KG1 (cell line): ENCODE measurements at places on chromosomes 1 and 21.

GRCh38 chr1:212960932-212961331 is 10.6 kb downstream of the VASH2 start:
- no peak for DNase-seq

DNA sequence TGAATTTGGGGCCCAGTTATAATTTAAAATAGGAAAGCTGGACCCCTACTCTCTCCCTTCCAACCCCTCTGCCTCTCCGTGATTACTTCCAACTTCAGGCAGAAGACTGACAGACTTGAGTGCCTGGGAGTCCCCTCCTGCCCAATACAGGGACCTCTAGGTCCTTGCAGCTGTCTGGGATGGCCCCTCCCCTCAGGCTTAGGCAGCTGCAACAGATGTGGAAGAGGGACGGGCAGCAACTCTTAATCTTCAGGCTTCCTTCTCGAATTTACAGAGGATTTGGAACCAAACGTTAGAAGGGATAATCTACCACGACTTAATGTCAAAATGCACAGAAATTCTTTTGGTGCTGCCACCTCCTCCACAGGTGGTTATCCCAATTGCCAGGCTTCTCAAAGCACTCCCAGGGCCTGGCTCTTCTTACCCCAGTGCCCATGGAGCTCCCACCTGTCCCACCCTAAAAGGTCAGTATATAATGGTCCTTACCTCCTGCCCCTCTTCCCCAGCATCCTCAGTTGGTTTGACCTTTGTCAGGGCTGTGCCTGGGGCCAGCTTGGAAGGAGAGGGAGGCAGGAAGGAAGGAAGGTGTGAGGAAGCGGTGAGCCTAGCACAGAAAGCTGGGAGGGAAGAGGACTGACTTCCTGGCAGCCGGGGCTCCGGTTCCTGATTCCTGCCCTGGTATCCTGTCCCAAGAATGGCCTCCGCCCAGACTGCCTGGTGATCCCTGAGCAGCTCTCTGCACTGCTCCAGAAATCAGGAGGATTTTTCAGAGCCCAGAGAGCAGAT is 2.8 kb downstream of the PEA15 start:
- no peak for DNase-seq

GRCh38 chr1:201430776-201431175 is 9.2 kb upstream of the TNNI1 start:
- no peak for DNase-seq

DNA sequence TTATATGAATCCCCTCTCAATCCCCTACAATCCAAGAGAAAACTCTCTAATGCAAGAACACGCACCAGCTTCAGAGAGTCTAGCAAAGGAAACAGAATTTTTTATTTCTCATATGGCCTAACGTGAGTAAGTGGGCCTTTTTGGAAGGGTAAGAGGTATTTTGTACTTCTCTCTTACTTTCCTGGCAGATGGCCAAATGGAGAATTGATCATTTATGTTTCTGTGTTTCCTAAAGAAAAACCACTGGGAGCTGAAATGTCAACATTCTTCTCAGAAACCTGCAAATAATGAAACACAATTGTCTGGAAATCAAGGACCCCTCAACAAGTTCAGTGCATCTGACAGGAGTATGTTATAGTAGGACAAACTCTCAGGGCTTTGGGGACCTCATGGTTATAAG is 176.4 kb upstream of the C8B start:
- no peak for DNase-seq

DNA sequence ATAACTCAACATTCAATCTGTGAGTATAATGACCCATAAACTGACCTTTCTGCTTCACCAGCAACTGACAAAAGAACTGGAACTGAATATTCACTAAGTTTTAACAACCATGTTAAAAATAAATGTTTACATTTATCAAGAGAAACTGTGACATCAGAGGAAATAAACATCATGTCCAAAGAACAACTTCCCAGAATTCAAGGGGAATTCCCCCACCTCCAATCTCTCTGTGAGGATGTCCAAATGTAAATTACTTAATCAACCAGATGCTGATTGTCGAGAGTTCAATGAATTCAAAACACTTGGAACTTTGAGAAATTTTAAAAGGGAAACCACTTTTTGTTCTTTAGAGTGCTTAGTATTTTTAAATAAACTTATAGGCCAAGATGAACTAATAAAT is 365.6 kb upstream of the ADGRL2 start:
- no peak for DNase-seq

GRCh38 chr1:217333939-217334338 is 297.0 kb downstream of the GPATCH2 start:
- DNase-seq: no peak

DNA sequence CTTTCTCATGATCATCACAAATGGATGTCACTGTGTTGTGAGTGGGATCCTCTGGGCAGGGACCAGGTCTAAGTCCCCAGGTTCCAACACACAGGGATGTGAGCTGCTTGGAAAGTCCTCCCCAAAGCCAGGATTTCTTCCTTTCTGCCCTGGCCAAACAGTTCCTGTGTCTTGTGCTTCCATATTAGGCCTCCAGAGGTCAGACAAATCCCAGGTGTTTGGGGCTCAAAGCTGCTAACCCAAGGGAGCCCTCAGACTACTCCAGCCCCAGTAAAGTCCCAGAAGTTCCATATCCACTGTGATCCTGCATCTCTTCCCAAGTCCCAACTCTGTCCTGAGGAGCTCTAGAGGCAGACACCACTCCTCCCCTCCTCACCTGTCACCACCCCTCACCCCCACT is 27.7 kb upstream of the MAGOH start:
- no peak for DNase-seq

DNA sequence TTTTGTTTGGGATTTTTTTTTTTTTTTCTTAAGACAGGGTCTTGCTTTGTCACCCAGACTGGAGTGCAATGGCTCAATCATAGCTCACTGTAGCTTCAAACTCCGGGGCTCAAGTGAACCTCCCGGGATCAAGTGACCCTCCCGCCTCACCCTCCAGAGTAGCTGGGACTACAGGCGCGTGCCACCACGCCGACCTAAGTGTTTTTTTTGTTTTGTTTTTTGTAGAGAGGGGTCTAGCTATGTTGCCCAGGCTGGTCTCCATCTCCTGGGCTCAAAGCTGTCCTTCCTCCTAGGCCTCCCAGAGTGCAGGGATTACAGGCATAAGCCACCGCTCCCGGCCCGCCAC is 776 bp downstream of the HLCS start:
- DNase-seq: no peak

DNA sequence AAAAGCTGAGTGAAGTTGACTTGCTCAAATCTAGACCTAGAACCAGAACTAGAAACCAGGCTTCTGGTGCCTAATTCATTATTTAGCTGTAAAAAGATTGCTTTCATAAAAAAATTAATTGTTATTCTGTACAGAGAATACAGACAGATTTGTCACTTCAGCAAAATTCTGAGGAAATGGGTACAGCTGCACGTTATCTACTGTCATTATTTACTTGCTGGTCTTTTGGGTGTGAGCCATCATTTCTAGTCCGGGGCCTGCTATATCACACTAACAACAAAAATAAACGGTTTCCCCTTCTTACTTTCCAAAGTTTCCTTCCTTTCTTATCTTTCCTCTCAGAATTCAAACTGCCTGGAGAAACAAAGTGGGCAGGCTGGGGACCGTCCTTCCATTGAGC is 68.3 kb downstream of the PTGER3 start:
- DNase-seq: no peak

GRCh38 chr1:33328817-33329216 is 7.9 kb upstream of the A3GALT2 start:
- no peak for DNase-seq

DNA sequence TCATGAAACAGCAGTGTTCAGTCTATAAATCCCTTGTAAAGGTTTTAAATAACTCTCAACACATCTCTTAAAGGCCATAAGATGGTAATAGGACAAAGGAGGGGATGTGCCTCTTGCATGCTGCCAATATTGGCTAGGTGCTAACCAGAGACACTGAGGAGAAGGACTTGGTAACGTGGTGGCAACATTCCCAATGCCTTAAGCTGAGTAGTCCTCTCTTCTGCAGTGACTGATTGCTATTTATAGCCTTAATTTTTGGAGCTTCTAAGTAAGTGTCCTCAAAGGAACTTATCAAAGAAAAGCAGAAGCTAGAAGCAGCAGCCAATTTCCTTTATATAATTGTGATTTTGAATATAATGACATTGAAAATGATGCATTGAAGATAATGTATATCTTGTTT is 63.0 kb downstream of the DPT start:
- DNase-seq: no peak

- no peak for DNase-seq
These were observed 58.8 kb downstream of the GALNT2 start for GRCh38 chr1:230125640-230126528.

DNA sequence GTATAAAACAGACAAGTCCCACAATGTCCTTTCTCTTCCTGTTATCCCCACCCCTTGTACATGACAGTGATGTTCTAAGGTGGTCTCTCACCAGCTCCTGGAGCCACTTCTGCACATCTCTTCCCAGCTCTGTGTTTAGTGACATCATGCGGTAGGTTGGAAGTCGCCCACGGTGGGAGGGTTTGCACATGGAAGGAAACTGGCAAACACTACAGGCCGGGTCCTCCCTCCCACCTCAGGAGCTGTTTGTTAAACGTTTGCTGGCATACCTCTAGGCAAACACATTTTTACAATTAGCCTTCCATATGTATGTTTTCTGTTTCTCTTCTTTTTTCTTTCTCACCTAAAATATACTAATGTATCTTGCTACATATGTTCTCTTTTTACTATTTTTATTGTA is 107.4 kb downstream of the PCBP3 start:
- DNase-seq: no peak

DNA sequence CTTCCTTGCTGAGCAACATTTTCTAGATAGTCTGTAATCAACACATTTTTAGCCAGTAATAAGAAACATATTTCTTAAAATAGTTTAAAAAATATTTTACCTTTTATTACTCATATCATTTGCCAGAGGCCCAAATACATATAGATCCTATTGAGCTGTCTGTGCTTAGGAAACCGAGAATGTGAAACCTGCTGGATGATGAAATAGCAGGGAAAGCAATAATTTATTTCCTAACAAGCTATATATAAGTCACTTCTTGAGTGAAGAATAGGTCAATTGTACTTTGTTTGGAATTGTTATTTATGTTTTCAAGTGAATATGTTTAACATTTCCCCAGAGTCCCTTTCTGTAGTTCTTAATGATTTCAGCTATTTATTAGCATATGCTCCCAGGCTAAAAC is 339.9 kb upstream of the TMPRSS15 start:
- DNase-seq: no peak

GRCh38 chr1:166905900-166906299 is 29.8 kb upstream of the TADA1 start:
- DNase-seq: no peak

DNA sequence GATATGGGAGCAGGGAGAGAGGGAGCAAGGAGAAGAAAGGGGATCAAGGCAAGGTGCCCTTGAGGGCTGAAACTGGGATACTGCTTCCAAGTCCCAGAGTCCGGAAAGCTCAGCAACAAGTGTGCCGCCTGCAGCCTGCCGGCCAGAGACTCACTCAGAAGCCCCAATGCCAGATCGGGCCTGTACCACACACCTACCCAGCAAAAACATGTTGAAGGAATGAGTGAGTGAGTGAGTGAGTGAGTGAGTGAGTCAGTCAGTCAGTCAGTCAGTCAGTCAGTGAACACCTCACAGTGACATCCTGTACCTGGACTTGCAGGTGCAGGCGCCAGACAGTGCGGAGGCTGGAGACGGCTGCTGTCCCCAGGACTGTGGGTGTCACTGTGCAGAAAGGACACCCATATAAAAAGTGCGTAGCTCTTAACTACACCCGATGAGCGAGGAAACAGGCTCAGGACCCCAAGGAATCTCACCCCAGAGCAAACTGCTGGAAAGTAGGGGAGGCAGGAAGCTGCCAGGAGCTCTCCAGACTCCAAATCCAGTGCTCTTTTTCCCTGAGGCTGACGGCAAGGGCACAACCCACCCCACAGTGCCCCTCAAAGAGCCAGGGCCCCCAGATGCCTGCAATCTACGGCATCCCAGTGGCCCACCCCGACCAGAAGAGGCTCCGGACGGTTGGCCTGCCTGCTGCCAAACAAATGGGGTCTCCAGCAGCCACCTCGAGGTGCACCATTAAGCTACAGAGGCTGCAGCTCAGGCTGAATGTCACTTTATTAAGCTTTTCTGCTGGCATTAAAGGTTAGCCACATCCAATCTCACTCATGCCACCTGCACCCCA is 261.7 kb downstream of the NPHP4 start:
- no peak for DNase-seq

DNA sequence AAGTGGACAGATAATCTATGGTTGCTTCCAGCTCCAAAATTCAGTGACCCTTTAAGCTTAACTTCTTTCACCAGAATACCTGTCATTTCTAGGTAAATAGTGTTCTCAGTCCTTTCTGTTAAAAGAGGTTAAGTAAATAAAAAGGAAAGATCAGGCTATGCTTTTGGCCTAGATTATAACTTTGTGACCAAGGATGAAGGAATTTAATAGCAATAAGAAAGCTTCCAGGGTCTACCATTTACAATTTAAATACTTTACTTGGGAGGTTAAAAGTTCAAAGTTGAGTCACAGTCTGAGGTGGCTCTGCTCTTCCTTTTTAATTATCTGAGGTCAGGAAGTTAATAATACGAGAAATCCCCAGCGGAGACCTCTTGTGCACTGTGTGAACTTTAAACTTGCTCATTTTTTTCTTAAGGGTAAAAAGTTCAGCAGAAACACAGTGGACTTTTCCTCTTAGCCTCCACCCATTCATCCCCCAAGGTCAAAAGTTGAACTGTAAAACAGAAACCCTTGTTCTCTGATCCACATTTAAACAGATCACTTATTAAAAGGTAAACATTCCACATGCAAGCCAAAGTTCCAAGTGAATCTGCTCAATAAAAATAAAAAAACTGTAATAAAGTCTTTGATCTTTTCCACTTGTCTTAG is 187.1 kb downstream of the NRIP1 start:
- DNase-seq: no peak

DNA sequence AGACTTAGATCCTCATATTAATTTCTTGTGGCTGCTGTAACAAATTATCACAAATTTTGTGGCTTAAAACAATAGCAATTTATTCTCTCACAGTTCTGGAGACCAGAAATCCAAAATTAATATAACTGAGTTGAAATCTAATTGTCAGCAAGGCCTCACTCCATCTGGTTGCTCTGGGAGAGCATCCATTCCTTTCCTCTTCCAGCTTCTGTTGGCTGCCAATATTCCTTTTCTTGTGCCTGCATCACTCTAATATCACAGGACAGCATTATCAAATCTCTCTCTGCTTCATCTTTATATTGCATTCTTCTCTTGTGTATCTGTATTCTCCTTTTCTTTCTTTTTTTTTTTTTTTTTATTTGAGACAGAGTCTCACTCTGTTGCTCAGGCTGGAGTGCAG is 9.3 kb downstream of the SLC35A3 start:
- no peak for DNase-seq

DNA sequence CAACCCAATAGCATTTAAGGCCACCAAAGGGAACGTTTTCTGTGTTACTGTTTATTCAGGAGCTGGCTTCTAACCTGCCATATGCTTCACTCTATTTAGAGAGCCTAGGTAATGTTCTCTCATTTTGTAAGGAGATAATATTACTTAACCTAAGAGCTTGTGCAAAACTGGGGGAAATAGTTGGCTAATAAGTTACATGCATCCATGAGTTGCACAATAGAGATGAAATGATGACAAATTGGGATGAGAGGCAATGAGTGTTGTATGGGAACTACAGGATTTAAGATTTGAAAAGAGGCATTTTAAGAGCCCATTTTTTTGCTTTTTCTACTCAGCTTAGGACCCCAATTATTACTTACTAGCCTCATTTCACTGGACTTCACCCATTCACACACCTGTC is 151.0 kb downstream of the ST6GALNAC3 start:
- DNase-seq: no peak
